ENCODE measurements at places on chromosomes 5 and 9. TPM values are rescaled to one million over a fixed set of nuclear protein-coding genes. Genes with fewer than 3 reads are reported as not detected.

- no peak for DNase-seq
Measured at GRCh38 chr9:112719241-112719691, 1.3 kb upstream of the INIP start.

- no peak for DNase-seq
Measured at GRCh38 chr5:82418608-82418950, 140.4 kb upstream of the RPS23 start.

DNA sequence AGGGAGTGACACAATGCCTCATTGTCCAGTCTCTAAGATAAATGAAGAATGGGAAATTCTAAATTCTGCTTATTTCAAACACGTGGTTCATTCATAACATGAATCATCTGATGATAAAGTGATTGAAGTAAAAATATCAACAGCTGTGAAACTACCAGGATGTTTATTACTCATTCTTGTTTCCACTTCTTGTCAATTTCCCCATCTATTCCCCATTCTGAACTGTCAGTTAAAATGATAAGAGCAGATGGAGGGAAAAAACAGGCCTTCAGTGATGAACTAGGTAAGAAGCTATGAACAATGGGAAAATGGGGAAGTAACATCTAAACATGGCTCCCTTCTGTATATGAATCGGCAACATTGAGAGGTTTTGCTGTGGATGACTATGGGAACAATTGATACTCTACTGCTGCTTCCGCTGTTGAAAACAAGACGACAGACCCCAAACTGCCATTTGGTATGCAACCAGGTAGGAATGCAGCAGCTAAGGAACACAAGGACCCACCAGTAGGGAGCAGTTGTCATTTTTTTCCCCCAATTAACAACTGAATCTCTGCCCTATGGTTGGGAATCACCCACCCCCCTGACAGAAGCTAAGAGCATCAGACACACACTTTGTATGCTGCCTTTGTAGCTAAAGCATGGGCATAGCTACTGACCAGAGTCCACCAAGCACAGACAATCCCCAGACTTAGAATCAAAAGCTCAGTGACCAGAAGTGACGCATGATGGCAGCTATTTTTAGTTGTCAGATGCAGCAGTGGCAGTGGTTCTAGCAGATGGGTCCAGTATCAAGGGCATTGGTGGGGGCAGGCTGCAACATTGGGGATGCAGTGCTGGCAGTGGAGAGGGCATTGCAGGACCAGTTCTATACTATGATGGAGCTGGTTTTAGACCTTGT, 52.9 kb upstream of the ZNF366 start:
- no peak for DNase-seq

The C9orf50 gene
- not detected for polyA plus RNA-seq

DNA sequence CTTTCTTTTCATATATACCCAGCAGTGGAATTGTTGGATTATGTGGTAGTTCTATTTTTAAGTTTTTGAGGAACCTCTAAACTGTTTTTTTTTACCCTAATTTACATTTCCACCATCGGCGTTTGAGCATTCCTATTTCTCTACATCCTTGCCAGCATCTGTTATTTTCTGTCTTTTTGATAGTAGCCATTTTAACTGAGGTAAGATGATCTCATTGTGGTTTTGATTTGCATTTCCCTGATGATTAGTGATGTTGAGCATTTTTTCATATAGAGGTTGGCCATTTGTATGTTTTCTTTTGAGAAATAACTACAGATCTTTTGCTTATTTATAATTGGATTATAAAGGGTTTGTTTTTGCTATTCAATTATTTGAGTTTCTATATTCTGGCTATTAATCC, 71.7 kb upstream of the TNC start:
- DNase-seq: no peak

- DNase-seq: no peak
Measured at GRCh38 chr5:87151547-87151946, 116.1 kb upstream of the RASA1 start.

GRCh38 chr9:93947409-93948070, 7.6 kb downstream of the BARX1 start:
- DNase-seq: no peak

DNA sequence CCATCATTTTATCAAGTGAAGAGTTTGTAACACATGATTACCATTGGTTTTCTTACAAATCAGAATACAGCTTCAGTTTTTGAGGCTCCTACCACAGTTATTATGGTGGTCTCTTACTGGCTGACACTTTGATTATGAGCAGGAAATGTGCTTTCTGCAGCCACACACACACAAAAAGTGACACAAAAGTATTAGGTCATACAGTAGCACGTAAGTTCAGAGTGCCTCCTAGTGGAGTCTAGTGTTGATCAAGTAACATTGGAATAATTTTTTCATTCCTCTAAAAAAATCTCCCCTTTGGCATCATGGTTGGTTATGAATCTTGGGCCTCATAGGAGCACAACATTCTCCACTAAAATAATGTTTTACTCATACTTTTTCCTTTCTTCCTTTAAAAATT, 37.6 kb downstream of the PAM start:
- DNase-seq: no peak

The LHX2 gene
- polyA plus RNA-seq: not detected

- peak; percentile 54 for DNase-seq
Measured at GRCh38 chr9:133759146-133759900, 21.2 kb upstream of the SARDH start.

DNA sequence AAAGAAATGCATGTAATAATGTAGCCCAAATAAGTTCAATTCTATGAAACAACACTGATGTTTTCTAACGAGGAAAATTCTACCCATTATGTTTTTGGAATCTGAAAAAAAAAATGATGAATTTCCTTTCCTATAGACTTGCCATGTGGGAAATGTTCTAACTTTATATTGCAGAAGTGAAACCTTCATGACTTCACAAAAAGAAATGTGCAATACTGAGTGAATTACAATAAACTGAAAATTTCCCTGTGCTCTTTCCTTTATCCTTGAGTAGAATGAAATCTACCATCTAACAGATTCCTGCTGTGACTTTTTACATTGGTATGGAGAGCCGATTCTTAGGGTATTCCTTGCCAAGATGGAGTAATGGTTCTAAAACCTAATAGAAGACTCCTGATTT, 1622.5 kb downstream of the MAT2B start:
- no peak for DNase-seq

- no peak for DNase-seq
Measured at GRCh38 chr5:42656651-42657015, 100.0 kb upstream of the CCDC152 start.

- no peak for DNase-seq
Measured at GRCh38 chr5:146461319-146461718, 14.2 kb downstream of the TCERG1 start.

- DNase-seq: no peak
Measured at GRCh38 chr5:32583582-32584232, 1.6 kb upstream of the SUB1 start.

DNA sequence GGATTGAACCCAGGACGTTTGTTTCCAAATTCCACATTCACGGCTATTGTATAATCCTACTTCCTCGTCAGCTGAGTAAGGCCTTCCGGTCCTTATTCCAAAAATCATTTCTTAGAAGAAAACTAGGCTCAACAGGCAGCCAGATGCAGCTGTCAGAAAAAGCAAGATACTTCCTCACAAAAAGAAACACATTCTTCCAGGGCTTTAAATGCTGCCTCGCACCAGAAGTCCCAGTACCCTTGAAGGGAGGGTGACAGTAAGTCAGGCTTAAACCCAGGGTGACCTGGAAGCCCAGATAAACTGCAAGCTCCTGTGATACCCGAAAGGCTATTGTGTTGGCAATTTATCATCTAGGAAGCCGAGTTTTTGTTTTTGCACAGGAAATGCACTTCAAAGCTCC, 414.0 kb downstream of the NFIB start:
- DNase-seq: no peak

GRCh38 chr9:119453980-119454379, 84.7 kb upstream of the BRINP1 start:
- DNase-seq: no peak

GRCh38 chr5:35853631-35854030, 3.1 kb upstream of the IL7R start:
- DNase-seq: no peak

GRCh38 chr5:41843456-41844370, 26.5 kb downstream of the OXCT1 start:
- no peak for DNase-seq

- no peak for DNase-seq
Measured at GRCh38 chr5:54965806-54966205, 19.6 kb downstream of the ESM1 start.

The FABP6 gene
- not detected for polyA plus RNA-seq

GRCh38 chr9:129583308-129584038, 37.4 kb downstream of the C9orf50 start:
- no peak for DNase-seq

- DNase-seq: peak; percentile 79
Measured at GRCh38 chr5:1140171-1140817, 28.4 kb upstream of the SLC12A7 start.

GRCh38 chr9:99660191-99660636, 161.5 kb upstream of the NR4A3 start:
- no peak for DNase-seq

GRCh38 chr5:135393229-135393628, 5.8 kb downstream of the MACROH2A1 start:
- no peak for DNase-seq

- DNase-seq: no peak
Measured at GRCh38 chr5:32202394-32202793, 28.3 kb upstream of the GOLPH3 start.

DNA sequence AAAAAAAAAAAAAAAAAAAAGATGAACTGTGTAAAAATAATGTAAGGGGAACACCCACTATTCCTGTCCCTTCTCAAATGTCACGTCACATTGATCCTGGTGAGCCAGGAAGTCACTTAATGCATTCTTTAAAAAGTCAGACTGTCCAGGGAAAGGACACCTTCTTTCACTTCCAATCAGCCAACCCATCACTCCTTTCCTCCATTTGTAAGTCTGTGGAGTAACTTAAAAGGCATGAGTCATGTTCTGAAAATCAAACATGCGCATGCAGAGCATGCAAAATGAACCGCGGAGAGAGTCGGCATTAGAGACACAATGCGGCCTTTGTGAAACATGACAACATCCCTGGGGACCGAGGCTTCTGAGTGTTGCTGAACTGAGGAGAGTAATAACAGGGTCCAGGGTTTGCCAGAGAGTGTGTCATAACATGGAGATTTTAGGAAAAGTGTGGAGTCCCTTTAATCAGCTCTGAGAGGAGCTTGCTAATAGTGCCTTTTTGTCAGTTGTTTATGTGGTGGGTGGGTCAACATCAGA, 77.6 kb upstream of the SEMA6A start:
- peak; percentile 76 for DNase-seq

DNA sequence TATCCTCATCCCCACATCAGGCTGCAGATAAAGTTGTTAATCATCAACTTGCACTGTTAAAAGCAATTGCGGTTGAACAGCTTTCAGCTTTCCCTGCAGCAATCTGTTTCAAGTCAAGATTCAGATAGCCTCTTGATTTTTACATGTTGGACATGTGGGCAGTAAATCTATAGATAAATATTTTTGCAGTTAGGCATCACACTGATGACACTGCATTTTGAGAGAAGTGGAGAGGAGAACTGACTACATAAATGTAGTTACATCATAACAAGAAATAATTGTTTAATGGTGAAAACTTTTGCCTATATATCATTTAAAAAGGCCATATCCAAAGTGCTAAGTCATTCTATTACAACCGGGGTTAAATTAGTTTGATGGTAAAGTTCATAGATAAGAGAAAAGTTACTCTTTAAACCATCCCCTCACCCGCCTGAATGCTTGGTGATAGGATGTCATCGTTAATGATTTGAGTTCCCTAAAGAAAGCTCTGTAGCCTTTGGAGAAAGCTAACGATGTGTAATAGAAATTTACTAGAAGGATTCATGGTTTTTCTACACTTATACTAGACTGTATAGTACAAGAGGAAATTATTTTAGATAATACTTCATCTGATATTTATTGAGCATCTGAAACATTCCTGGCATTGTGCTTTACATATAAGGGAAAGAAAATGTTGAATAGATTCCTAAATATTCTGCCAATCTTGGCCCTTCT, 30.8 kb upstream of the ALDH1A1 start:
- DNase-seq: no peak

DNA sequence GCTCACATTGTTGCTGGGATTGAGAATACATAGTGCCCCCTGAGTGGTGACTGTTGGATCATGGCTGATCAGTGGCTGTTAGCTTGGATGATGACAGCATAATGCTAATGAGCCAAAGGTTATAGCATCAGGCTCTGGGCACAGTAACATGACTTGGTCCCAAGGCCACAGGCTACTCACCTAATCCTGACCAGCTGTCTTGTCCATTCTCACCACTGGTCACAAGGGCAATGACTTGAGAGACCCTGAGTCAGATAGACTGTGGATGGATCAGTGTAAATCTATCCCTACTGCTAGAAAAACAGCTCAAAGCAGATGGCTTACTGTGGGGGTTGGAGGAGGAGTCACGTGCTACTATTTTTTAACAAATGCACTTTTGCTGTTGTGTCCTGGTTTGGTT, 74.7 kb downstream of the AOPEP start:
- DNase-seq: no peak

DNA sequence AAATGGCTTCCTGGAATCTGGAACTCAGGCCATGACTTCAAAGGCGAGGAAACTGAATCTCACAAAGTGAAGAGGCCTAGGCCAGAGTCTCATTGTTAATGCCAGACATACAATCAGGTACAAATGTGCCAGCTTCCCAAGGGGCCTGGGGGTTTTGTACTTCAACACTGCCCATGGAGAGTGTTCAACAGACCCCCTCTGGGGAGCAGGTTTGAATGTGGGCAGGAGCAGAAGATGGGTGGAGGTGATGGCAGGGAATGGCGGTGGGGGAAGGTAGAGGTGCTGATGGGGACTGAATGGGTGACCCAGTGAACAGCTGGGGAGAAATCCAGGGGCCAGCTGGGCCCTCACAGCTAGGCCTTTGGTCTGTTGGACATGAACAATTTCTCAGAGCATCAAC, 12.0 kb downstream of the FOXI1 start:
- DNase-seq: no peak

DNA sequence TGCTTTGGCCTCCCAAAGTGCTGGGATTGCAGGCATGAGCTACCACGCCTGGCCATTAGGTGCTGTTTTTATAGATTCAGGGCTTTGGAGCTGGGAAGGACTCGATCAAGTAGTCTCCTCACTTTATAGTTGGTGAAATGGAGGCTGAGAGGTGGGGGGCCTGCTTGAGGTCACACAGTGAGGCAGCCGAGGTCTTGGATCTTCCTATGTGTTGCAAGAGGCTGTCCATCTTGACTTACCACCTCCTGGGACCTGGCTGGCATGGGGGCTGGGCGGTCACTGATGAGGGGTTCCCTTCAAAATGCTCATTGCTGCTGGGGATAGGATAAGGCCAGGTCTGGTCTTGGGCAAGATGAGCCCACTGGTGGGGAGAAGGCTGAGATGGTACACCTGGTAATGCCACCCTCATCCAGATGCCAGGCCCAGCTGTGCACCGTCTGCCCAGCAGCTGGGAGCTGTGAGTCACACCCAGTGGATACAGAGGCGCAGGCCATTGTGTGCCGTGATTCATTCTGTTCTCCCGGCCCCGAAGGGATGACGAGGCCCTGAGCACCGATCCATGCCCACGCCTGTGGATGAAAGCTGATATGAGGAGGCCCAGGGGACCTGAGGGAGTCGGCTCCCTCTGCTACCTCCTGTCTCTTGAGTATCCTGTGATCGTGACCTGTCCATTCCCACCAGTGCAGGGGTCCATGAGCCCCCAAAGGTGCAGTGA, 10.5 kb upstream of the NDST1 start:
- peak; percentile 91 for DNase-seq

GRCh38 chr9:26809795-26810194, 82.8 kb downstream of the CAAP1 start:
- DNase-seq: no peak

- DNase-seq: no peak
Measured at GRCh38 chr5:40431734-40432133, 248.0 kb upstream of the PTGER4 start.

The ANKRD34B gene
- polyA plus RNA-seq: 0.01 TPM
